Stimulated activated CD4-positive, alpha-beta T cell treated with anti-CD3 and anti-CD28 coated beads, Interleukin-12 subunit alpha, Interleukin-12 subunit beta, amount 100 ng/mL, for 4 hours (primary cell): ENCODE measurements at places on chromosomes 3 and 15.

- DNase-seq: no peak
These were observed 35.7 kb downstream of the PYGO1 start for GRCh38 chr15:55552451-55552850.

GRCh38 chr15:73081321-73081958, 29.2 kb downstream of the NEO1 start:
- DNase-seq: no peak

- DNase-seq: no peak
These were observed 37.8 kb downstream of the DPPA2 start for GRCh38 chr3:109278546-109278945.

- no peak for DNase-seq
These were observed 102.0 kb downstream of the IL12A start for GRCh38 chr3:160090653-160091052.

- DNase-seq: no peak
These were observed 726.2 kb downstream of the ROBO1 start for GRCh38 chr3:79041621-79042020.

DNA sequence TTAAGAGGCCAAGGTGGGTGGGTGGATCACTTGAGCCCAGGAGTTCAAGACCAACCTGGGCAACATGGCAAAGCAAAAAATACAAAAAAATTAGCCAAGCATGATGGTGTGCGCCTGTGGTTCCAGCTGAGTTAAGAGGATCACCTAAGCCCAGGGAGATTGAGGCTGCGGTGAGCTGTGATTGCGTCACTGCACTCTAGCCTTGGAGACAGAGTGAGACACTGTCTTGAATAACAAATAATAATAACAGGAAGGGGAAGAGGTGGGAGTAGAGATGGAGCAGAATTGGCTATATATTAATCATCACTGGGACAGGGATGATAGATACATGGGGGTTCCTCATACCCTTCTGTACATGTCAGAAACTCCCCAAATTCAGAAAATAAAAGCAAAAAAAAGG, 23.8 kb upstream of the NMB start:
- DNase-seq: no peak

DNA sequence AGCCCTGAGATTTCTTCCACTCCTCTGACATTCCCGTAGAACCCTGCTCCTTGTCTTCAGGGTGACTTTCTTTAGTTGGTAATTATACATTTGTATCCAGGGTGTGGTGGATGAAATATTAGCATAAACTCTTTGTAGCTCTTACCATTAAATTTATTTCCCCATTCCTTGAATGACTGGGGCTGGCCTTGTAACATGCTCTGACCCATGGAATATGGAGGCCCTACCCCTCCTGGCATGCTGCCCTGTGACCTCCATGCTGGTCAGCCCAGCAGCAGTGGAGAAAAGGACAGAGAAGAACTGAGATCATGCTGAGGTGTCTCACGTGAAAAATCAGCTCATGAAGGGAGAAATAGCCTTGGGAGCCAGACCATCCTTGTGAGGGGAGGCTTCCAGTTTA, 96.1 kb upstream of the PROK2 start:
- no peak for DNase-seq

DNA sequence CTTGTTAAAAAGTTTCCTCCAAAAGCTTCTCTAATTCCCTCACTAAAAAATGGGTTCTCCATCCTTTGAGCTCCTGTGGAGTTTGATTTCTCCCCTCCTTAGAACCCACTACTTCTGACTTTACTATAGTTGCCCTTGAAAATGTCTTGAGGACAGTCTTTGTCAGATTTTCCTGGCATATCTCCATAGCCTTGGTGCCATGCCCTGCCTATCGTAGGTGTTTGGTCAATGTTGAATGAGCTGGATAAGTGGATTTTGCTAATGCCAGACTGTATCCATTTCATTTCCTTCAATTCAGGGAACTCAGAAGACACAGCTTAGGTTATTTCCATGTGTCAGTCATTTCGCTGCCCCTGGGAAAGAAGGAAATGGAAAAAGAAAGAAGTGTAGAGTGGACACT, 40.6 kb downstream of the TMEM266 start:
- DNase-seq: no peak

- DNase-seq: no peak
These were observed 25.2 kb downstream of the ARHGEF3 start for GRCh38 chr3:56776556-56776950.

DNA sequence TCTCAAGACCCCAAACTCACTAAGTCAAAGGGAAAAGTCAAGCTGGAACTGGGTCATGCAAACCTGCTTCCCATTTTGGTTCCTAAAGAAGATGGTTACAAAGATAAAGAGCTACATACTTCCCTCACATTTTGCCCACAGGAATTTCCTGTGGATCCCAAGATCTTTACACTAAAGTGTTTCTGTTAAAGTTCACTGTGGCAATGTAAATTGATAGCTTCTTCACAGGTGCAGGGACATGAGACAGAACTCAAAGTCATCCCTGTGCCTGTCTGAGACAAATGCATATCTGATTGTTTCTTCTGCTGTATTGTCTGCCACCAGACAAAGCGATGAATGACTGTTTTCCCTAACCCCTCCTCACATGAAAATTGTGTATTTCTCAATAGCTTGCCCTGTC, 567.8 kb downstream of the ZIC1 start:
- DNase-seq: no peak

GRCh38 chr3:155737844-155738460, 6.9 kb downstream of the PLCH1 start:
- DNase-seq: no peak

GRCh38 chr15:32735989-32736700, 18.3 kb downstream of the GREM1 start:
- no peak for DNase-seq

DNA sequence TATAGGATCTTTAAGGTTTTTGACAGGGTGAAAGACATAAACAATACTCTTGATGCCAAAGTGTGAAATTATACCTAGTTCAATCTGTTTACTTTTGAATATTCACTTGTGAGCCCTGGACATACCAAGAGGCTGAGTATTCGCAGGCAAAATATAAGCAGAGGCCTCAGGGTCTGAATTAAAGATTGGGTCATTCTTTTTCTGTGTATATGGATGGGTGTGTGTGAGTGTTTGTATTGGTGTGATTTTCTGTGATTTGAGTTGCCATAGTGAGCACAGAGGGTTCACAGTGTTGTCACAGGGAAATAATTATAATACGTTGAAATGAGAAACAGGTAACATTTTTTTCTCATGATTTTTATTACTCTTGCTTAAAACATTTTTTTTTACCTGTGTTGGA, 770.7 kb upstream of the ALCAM start:
- no peak for DNase-seq
